ENCODE measurements at places on chromosomes 16 and 17.

GRCh38 chr17:12505866-12506265, 159.8 kb upstream of the MYOCD start:
- DNase-seq = no peak

- peak; percentile 43 for DNase-seq
Observed at GRCh38 chr17:7419819-7420610, at the start of gene SPEM1. SPEM1 (plus strand) TSS chr17:7420324; CDS start chr17:7420385, 61 bp downstream.

DNA sequence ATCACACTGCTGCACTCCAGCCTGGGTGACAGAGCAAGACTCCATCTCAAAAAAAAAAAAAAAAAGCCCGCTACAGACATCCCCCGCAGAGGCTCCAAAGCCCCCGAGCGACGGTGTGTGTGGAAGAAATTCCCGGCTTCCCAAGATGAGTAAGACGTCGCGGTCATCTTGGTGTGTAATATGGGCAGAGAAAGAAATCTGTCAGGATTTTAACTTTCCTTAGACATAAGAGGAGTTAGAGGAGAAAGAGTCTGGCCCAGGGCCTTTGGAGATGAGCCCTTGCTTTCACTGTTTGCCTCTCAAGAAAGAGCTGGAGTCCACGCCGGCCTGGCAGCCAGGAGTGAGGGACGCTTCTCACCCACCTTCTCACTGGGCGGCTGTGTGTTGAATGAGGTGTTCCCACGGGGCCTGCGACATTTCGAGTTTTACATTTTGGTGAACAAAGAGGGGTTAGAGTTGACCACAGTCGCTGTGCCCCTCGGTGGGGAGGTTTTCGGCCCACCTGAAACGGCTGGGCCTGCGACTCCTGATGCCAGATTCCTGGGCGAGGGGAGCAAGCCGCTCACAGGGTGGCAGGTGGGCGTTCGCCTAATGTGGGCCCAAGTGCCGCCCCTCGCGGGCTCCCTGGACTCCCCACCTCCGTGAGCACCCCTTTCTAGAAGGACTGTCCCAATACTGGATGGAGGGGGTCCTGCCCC, 17.9 kb downstream of the C1QTNF1 start:
- DNase-seq = no peak

- DNase-seq = no peak
Observed at GRCh38 chr17:69406941-69407340, 7.6 kb upstream of the MAP2K6 start.

- no peak for DNase-seq
Observed at GRCh38 chr17:64001091-64001579, 3.0 kb downstream of the PRR29 start.

GRCh38 chr17:8921147-8921546, 44.4 kb downstream of the PIK3R5 start:
- no peak for DNase-seq

DNA sequence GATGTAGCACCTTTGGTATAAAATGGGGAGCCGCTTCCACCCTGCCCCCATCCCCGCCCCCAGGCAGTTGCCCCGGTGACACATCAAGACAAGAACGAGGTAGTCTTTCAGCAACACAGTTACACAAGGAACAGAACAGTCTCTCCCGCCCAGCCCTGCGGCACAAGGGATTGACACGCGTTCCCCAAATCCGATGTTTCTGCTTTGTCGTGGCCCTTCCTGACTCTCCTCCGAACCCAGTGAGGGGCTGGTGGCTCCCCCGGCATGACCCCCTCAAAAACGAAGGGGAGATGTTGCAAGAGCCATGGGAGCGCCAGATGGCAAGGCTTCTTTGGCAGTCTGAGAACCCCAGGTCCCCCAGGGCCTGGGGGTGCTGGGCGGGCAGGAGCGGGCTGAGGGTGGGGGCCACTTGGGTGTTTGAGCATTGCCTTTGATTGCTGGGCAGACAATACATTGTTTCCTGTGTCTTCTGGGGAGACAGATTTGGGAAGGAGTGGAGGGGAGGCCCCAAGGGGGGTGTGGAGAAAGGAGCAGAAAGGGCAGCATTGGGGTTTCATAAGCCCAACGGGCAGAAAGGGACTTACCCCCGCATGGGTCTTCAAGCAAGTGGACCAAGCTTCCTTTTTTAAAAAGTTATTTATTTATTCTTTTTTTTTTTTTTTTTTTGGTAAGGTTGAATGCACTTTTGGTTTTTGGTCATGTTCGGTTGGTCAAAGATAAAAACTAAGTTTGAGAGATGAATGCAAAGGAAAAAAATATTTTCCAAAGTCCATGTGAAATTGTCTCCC, 16.6 kb downstream of the COL1A1 start:
- no peak for DNase-seq

GRCh38 chr17:21756856-21757619, 64.7 kb downstream of the KCNJ18 start:
- DNase-seq = no peak

DNA sequence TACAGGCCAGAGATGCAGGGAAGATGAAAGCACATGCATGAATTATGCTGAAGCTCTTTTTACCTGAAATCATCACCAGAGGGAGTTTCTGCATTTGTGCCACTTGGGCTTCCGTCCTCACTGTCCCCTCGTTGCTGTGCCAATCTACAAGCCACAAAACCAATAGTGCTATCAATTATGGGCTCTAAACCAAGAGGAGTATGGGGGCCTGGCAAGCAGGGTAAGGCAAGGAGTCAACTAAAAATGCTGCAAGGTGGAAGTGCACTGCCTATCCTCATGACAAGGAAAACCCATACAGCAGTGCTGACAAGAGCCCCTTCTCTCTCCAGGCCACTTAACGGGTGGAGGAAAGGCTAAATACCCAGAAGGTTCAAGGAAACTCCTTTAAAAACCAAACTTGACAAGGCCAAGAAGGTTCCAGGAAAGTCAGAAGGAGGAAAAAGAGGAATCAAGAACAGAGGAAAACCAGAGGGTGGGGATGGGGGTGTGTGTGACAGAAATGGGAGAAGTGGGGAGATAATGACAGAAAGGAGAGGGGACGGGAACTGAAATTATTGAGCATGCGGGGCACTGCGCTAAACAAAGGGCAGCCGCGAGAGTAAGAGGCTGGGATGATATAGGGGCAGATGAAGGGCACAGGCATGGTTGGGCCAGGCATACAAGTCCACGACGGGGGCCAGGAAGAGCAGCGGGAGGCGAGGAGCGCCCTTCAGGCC, 674 bp downstream of the C17orf75 start:
- peak; percentile 24 for DNase-seq

GRCh38 chr17:77475016-77475976, 334.5 kb downstream of the SEC14L1 start:
- no peak for DNase-seq

DNA sequence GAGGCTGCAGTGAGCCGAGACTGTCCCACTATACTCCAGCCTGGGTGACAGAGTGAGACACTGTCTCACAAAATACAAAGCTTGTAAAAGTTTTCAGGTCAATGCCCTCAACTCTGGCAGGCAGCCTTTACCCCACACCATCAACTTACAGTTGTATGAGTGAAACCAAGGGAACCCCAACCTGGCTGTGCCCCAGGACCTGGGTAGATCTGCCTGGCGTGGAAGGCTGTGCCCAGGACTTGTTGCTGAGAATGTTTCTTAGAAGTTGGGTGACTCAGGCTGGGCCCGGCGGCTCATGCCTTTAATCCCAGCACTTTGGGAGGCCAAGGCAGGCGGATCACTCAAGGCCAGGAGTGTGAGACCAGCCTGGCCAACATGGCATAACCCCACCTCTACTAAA, 7.8 kb downstream of the CES3 start:
- no peak for DNase-seq

- DNase-seq = no peak
Observed at GRCh38 chr17:77208217-77208808, 67.5 kb downstream of the SEC14L1 start.

GRCh38 chr16:8430401-8430800, 159.9 kb downstream of the TMEM114 start:
- DNase-seq = no peak

DNA sequence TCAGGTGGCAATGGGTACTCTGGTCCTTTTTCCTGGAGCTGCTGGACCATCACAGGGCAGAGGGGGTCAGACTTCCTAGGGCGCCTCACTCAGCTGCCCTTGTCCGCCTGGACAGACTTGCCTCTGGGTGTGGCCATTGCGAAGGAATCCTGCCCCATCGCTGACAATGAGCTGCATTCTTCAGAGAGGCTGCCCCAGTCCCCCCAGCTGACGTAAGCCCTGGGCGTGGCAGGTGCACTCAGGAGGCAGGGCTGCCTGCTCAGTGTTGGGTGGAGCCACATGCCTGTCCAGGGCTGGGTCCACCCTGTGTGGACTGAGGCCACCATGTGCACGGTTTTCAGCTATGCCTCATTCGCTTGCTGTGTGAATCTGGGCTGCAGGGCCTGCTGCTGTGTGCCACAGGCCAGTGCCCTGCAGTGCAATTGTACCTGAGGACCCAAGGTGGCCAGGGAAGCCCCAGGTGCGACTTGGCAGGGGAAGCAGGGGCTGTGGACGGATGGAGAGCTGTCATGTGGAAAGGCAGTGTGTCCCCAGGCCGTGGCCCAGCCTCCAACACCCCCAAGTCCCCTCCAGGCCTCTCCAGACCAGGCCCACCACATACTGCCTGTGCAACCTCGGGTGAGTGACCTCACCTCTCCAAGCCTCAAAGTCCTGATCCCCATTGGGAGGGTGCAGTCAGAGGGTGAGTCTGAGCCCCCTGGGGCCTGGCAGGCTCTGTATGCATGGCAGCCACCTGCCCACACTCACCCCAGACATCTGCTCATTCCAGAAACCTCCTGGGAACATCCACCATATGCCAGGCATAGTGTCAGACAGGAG, 14.0 kb upstream of the MPRIP start:
- DNase-seq = no peak

GRCh38 chr17:9487406-9487805, 88.2 kb downstream of the STX8 start:
- DNase-seq = no peak

DNA sequence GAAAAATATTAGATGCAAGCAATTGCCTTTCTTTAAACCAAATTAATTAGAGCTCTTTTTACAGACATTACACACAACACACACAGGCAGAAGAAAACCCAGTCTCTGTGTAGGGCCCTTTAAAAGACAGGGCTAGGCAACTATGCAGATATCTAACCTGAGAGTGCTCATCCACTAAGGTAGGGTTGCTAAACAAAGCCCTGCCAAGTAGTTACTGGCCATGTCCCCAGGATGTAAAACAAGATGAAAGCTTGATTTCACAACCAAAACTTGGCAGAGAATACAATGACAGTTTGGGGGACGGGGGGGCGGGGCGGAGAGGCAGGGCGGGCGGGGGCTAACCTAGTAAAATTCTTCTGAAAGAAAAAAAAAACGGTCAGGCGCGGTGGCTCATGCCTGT, 669.0 kb upstream of the CA10 start:
- no peak for DNase-seq

GRCh38 chr17:15996322-15996721, 3.2 kb downstream of the ZSWIM7 start:
- DNase-seq = no peak

GRCh38 chr17:62749926-62750325, 58.2 kb downstream of the MARCHF10 start:
- no peak for DNase-seq

DNA sequence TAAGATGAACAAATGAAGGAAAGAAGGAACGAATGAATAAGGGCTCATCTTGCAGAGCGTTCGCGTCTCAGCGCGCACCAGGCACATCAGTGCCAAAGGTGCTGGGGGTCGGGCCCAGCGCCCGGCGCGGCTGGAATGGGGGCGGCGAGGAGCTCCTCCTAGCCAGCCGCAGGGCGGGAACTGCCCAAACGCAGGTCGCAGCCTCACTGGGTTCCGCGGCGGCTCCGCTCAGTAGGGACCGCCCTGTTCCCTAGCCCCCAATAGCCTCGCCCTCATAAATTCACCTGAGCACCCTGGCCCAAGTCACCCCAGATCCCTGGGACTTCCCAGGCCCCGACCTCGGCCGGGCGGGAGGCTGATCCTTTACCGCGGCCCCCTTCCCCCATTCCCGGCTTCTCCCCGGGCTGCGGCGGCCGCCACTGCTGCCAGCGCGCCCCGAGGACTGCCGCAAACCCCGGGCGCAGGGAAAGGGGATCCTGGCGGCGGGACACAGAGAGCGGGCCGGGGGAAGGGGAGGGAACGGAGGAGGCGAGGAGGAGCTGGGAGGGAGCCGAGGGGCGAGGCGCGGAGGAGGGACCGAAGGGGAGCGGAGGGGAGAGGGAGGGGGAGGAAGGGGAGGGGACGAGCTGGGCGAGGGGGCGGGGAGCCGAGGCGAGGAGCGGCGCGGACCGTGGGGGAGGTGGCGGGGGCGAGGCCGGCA, 377 bp upstream of the CRHR1 start:
- no peak for DNase-seq

DNA sequence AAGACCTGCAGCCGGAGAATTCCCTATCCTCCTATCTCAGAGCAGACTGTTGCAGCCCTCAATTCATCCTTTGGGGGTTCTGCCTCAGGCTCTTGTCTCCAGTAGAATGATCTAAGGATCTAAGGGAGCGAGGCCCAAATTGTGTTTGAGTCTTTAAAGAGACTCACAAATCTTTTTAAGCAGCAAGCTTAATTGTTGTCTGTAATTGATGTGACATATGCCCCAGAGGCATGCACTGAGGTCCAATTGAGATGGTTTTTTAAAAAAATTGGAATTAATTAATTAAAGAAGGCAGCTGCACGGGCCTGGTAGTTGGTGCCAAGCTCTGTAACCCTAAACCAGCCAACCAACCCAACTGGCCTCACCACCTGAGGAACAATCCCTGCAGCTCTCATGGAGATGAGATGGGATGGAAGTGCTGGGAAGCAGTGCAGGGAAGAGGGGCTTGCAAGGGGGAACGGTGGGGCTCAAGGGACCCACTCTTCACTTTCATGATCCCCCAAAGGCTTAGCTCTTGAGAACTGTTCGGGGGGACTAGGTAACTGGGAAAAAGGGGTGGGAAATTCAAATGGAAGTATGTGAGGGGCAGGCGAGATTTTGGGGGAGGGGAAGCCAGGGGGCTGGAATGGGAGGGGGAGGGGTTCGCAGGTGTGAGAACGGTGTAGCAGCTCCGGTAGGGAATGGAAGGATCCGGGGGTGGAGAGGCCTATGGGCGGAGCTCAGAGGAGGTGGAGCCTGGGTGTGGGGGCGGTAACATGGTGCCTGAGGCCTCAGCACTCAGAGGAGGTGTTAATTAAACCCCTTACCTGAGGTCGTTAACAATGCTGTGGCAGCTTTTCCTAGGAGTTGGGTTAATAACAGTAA, 9.2 kb upstream of the ZNF652 start:
- DNase-seq = no peak

- DNase-seq = peak; percentile 46
Observed at GRCh38 chr17:57624386-57624785, 120.7 kb downstream of the CCDC182 start.

DNA sequence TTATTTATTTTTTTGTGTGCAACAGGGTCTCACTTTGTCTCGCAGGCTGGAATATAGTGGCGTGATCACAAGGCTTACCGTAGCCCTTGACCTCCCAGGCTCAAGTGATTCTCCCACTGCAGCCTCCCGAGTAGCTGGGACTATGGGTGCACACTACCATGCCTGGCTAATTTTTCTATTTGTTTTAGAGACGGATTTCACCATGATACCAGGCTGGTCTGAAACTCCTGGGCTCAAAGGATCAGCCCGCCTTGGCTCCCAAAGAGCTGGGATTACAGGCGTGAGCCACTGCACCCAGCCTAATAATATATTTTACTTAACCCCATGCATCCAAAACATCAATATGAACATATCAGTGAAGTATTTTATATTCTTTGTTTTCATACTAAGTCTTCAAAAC, 2.0 kb downstream of the CCDC200 start:
- no peak for DNase-seq
